Stimulated activated naive CD8-positive, alpha-beta T cell treated with anti-CD3 and anti-CD28 coated beads, Interleukin-15, amount 100 ng/mL, for 72 hours (primary cell): ENCODE measurements at places on chromosomes 11 and 22.

GRCh38 chr11:17219016-17219415 lies 11.2 kb upstream of the PIK3C2A start:
- DNase-seq = no peak

GRCh38 chr11:1120532-1121330 lies 37.0 kb upstream of the MUC5AC start:
- no peak for DNase-seq

GRCh38 chr11:72433455-72434036 lies 785 bp downstream of the CLPB start:
- no peak for DNase-seq

GRCh38 chr11:119108146-119108856 lies 1.2 kb downstream of the C2CD2L start:
- DNase-seq = no peak

GRCh38 chr22:47020166-47020565 lies 257.7 kb downstream of the TBC1D22A start:
- no peak for DNase-seq

GRCh38 chr11:11786771-11787170 lies 55.0 kb upstream of the USP47 start:
- no peak for DNase-seq

DNA sequence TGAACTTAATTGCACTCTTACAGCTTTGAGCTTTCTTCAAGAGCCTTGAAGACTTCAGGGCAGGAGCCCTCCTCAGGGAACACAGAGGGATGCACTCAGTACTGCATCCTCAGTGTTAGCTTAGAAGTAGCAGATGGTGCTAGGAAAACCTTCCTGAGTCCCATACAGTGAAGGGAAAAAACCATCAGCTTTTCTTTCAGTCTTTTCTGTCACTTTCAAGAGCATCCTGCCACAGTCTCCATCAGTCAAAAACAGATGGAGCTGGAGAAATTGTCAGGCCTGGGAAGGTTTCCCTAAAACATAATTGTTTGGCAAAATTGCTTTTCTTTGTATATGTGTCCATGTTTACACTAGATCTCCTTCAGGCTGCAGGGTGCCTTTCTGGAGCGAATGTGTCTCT lies 384.1 kb downstream of the NELL1 start:
- no peak for DNase-seq

DNA sequence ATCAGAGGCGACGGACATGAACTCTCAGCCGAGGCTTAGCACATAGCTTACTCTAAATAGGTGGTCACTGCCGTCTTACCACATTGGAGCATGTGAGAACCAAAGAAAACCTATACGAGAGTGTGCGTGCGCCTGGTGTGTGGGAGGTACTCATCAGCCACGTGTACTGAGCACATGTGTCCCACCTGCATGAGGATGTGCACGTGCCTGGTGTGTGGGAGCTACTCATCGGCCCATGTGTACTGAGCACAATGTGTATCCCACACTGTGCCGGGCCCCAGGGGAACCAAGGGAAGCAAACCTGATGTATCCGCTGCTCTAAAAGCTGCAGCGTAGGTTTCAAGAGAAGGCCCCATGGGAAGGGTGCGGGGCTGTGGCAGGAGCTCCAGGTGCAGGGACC lies 56.4 kb downstream of the ANO1 start:
- no peak for DNase-seq
